NCI-H69 (cell line): ENCODE measurements at places on chromosomes 1 and 21.
A peak's percentile ranks its signal among the peaks of the same experiment; 100 is the strongest.

DNA sequence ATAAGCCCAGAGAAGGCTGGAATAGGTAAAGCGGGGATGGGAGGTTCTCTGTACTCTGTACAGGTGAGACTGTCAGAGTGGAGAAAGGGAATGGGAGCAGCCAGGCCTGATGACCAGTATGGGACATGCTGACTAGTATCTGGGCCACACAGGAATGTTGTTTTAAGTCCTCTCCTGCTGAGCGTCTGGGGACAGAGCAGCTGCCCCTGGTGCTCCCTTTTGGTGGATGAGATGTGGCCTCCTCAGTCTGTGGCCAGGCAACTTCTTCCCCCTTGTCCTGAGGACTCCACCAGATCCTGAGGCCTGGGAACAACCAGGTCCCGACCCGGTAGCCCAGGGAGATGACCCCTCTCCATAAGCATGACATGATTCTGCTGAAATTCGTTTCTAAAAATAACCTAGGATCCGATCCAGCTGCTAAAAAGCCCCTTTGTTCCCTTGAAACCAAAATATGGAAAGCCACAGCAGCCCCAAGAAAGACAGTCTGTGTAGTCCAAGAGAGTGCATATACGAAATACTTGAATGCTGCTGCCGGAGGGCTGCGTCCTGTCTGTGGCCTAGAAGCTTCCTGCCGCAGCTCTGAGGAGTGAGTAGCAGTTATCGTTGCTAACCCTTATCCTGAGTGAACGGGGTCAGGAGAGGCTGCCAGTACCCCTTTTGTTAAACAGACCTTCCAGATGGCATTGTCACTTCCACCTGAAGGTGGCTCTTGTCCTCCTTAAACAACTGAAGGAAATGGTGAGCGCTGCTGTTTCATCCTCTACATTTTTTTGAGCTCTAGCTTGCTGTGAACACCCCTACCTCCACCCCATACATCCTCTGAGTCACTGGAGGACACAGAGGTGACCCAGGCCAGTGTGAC lies 47.1 kb downstream of the ATP2B4 start:
- peak; percentile 45 for DNase-seq

GRCh38 chr1:109527098-109527811 lies 12.4 kb upstream of the GPR61 start:
- no peak for DNase-seq

GRCh38 chr1:19003371-19004290 lies 47.2 kb upstream of the IFFO2 start:
- DNase-seq = no peak

DNA sequence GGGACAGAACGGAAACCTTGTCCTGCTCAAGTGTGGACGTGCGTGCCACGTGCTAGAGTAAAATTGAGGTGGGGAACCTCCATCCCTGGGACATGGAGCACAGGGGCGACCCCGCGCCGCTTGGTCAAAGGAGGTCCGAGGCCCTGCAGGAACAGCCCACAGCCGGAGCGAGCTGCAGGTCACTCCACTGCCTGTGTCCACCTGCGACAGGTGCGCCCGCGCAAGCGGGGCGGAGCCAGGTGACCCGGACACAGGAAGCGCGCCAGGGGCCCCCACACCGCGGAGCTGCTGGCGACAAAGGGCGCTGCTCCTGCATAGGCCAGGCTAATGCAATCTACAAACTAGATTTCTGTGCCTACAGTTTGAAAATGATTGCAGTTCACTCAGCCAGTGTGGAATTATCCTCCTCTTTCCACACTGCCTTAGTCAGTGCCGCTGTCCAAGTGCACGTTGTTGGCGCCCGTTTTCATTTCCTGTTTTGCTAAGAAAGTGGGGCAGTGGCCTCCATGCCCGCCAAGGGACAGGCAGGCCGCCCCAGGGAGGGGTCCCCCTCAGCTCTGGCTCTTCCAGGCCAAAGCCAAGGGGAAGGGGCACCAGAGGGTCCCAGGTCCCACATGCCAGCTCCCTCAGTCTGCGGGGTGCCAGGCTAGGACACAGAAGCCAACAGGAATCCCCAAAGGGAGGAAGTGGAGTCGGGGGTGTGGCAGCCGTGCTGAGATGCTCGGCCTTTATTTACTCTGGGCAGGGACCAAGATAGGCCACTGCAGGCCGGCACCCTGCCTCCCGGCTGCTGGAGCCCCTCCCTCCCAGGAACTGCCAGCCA lies 4.3 kb upstream of the NADK start:
- DNase-seq = peak; percentile 8

GRCh38 chr1:247746391-247746935 lies 1.5 kb downstream of the OR14A2 start:
- DNase-seq = no peak

DNA sequence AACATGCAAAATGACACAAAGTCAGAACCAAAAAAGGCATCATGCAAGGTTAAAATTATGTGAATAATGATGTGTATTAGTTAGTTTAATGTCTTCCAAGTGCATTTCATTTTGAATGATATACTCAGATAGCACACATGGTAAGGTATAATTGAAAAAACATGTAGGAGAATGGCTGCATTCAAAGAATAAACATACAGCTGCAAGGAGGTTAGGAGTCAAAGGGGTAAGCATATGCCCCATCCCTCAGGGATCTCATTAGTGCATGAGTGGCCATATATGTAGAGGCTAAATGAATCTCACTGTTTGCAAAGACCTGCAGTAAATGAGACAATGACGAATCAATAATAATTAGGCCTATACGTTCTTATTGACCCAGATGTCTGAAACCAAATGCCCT lies 179.7 kb upstream of the HOOK1 start:
- peak; percentile 92 for DNase-seq

- no peak for DNase-seq
Measured at GRCh38 chr21:38777015-38777414, 28.7 kb upstream of the ETS2 start.

DNA sequence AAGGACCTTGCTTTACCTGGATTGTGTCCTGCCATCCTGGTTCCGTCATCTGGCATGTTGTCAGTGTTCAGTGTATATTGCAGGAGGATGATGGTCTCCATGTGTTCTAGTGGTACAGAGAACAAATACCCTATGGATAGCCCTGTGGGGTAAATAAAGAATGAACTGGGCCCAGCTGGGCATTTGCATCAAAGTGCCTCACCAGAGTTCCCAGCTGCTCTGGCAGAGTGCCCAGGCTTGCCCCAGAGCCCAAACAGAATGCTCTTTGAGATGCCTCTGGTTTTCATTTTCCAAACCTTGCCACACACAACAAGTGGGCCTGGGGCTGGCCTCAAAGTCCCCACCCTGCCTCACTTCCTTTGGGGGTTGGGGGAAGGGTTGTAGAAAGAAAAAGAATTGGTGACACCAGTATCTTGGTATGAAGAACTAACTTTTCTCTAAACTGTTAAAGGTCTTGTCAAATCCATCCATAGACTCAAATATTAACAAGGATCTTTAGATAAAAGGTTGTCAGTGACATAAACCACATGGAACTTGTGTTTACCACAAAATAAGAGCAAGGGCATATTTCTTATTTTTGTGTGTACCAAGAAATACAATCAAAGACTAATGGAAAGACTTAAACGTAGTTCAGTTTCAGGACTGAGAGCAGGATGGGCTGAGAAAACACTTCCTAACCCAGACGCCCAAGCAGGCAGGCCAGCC lies 82.2 kb downstream of the LMO4 start:
- DNase-seq = peak; percentile 94

- DNase-seq = no peak
Measured at GRCh38 chr21:21955204-21955603, 957.0 kb downstream of the NCAM2 start.

- DNase-seq = no peak
Measured at GRCh38 chr1:156062189-156062588, 1.2 kb downstream of the RAB25 start.

GRCh38 chr1:196577386-196577785 lies 30.9 kb downstream of the KCNT2 start:
- no peak for DNase-seq

- DNase-seq = no peak
Measured at GRCh38 chr21:35475762-35476161, 426.7 kb upstream of the RUNX1 start.

GRCh38 chr1:21165646-21166045 lies 11.1 kb downstream of the EIF4G3 start:
- DNase-seq = no peak

DNA sequence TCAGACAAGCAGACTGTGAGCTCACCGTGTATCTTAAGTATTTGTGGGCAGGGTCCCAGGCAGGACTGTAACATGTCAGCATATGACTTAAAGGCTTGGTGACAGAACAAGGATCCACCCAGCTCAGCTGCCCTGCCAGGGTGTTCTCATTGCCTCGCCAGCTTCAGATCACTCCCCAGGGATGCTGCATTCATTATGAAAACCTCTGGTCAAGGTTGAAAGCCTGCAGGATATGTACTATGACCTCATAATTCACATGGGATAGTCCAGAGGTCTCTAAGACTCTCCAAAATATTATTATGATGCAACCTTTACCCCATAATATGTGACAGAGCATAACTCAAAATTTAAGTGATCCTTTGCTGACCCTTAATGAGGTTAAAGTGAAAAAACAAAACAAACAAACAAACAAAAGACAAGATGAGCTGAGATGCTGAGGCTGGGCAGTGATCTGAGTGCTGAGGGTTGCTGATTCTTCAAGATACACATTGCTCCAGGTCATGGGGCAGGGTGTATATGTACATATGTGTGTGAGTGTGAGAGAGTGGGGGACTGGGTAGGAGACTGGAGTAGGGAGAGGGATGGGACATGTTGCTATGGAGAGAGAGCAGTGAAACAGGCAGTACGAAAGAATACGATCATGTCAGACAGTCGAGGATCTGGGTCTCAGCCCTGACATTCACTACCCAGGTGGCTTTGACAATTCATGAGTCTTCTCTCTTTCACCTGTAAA lies 98.8 kb upstream of the DUSP10 start:
- peak; percentile 72 for DNase-seq

DNA sequence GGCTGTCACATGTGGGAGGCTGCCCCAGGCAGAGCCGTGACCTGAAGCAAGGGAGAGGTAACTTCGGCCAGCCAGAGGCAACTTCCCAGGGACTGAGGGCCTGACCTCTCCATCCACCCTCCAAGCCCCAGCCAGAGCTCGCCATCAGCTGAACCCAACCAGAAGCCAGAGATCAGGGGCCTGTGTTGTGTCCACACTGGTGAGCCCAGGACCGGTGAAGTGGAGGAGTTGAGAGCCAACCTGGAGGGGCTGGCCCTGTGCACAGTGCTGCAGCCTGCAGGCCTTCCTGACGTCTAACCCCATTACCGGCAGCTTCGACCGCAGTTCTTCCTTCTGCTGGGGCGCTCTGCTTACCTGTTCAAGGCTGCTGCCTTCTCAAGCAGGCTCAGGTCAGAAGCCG lies 19.6 kb upstream of the PDE9A start:
- no peak for DNase-seq

DNA sequence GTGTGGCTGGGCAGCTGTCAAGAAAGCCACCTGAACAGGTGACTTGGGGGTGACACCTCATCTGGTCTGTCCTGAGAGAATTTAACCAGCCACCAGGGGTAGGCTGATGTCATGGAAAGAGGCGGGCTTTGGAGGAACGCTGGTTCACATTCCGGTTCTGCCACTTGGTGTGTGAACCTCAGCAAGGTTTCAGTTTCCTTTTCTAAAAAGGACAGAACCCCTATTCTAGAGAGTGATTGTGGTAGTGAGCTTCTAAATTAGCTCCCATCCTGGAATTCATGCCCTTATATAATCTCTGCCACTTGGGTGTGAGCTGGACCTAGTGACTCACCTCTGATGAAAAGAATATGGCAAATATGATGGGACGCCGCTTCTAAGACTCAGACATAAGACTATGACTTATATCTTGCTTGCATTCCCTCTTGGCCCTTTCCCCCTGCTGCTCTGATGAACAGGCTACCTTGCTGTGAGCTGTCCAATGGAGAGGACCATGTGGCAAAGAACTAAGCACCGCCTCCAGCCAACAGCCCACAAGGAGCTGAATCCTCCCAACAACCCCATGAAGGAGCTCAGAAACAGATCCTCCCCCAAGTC lies 332.1 kb downstream of the RRAGC start:
- no peak for DNase-seq

DNA sequence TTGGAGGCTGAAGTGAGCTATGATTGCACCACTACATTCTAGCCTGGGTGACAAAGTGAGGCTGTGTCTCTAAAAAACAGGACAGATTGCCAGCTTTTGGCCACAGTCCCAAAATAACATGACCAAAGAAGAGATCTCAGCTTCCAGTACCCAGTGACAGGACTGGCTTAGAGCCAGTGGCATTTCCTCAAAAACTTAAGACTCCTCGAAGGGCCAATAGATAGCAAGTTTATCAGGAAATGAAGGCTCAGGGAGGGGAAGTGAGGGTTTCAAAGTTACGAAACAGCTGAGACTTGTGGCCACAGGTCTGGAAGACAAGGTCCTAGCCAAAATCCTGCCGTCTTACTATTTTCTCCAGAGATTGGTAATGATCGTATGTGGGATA lies 6.3 kb upstream of the TMEM39B start:
- DNase-seq = peak; percentile 10

GRCh38 chr1:219385787-219386427 lies 212.2 kb downstream of the LYPLAL1 start:
- DNase-seq = peak; percentile 92

DNA sequence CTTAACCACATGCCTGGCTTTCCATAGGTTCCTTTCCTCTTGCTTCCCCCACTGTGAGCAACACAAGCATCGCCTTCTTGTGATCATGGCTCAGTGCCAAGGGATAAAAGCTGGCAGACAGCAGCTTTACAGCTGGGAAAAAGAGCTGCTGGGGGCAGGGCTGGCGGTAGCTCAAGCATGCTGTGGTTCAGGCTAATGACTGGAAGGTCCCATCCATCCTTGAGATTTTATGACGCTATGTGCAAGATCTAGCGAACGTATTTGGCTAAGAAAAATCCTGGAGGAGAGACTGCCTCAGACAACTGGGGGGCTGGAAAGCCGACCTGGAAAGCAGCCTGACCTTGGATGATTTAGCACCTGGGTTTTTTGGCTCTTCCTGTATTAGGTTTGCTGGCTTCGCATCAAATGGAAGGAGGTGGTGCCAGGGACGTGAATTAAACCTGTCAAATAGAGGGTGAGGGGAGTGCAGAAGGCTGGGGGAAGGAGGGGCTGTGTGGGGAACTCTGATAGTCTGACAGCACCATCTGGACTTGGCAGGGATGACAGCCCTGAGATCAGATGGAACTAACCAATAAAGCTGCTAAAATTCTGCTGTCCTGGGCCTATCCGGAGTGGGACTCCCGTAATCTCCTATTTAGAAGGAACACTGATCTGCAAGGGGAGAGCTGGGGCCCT lies 34.8 kb downstream of the ZMYND12 start:
- peak; percentile 94 for DNase-seq

DNA sequence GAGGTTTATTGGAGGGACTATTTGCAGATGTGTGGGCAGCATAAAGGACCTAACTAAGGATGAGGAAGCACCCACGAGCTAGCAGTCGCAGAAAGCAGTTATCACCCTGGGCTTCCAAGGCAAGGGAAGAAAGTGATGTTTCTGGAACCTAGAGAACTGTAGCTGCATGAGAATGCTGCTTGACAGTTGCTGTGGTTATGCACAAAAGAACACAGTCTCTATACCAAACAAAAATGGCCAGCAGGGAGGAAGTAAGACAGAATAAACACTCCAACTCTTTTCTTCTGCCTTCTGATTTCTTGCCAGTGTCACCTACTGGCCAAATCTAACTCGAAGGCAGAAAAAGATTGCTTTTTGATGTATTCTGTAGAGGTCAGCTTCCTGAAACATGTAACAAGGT lies 190.2 kb downstream of the RASAL2 start:
- DNase-seq = peak; percentile 12
